ENCODE measurements at places on chromosomes 6 and 20. TPM values are rescaled to one million over a fixed set of nuclear protein-coding genes. Genes with fewer than 3 reads are reported as not detected.

Gene ROMO1
- total RNA-seq = 158 TPM

DNA sequence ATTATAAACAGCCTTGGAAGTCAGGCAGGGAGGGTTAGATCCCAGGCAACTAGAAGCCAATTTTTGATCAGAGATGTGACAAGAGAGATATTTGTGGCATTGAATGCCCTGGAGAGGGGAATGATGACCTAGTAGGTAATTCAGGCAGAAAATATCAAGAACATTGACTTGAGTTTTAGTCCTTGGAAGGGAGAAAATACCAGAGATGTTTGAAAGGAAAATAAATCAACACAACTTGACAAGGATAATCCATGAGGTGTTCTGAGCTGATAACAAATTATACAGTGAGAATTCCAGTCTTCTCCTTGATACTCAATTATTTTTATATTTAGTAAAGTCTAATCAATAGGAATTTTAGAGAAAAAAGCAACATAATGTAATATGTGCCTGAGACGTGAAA, 10.6 kb upstream of the MARCKS start:
- DNase-seq = no peak
- H3K4me3 ChIP-seq = no peak overlapping the region
- no peaks in the 10 kb centered on the region for H3K36me3 ChIP-seq
- peaks cover 4% of the 10 kb centered on the region for H3K4me1 ChIP-seq
- no peak overlapping the region for H3K27ac ChIP-seq

- no peak overlapping the region for H3K4me3 ChIP-seq
- peaks cover 47% of the 10 kb centered on the region for H3K36me3 ChIP-seq
- no peak for DNase-seq
- H3K27ac ChIP-seq = no peak overlapping the region
- no peaks in the 10 kb centered on the region for H3K27me3 ChIP-seq
These were observed 21.6 kb upstream of the ZBTB2 start for GRCh38 chr6:151412909-151413308.

DNA sequence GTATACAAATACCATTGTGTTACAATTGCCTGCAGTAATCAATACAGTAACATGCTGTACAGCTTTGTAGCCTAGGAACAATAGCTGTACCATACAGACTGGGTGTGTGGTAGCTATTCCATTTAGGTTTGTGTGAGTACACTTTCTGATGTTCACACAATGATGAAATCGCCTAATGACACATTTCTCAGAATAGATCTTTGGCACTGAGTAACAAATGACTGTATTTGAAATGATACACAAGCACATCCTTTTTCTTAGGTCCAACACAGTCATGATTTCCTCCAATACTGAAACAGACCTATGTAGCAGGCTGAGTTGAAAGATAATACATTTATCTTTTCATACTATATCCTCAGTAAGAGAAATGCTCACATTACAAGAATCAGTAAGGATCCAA, 13.9 kb downstream of the KHDRBS2 start:
- no peak for DNase-seq
- H3K4me3 ChIP-seq = no peak overlapping the region
- no peaks in the 10 kb centered on the region for H3K27me3 ChIP-seq
- no peak overlapping the region for H3K27ac ChIP-seq

GRCh38 chr20:5836569-5836968, 86.4 kb downstream of the SHLD1 start:
- H3K27me3 ChIP-seq = no peaks in the 10 kb centered on the region
- H3K4me1 ChIP-seq = peaks cover 4% of the 10 kb centered on the region
- no peak overlapping the region for H3K4me3 ChIP-seq
- H3K36me3 ChIP-seq = no peaks in the 10 kb centered on the region
- no peak for DNase-seq
- H3K27ac ChIP-seq = no peak overlapping the region

DNA sequence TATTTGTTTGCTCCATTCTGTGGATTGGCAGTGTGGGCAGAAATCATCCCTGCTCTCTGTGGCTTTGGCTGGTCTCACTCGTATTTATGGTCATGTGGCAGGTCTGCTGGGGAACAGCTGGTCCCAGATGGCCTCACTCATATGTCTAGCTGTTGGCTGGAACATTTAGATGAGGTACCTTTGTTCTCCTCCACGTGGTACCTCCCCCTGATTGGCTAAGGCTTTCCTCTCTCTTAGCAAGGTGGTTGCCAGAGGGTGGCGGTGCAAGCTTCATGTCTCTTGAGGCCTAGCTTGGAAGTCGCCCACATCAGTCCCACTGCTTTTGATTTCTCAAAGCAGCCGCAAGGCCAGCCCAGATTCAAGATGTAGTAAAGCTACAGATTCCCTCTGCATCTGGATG, 348.5 kb upstream of the BTBD3 start:
- peaks cover 40% of the 10 kb centered on the region for H3K4me1 ChIP-seq
- H3K36me3 ChIP-seq = peaks cover 3% of the 10 kb centered on the region
- H3K4me3 ChIP-seq = no peak overlapping the region
- no peak for DNase-seq

GRCh38 chr6:166056637-166057036, 111.0 kb downstream of the TBXT start:
- no peak for DNase-seq
- peaks cover 9% of the 10 kb centered on the region for H3K36me3 ChIP-seq
- peaks cover 28% of the 10 kb centered on the region for H3K4me1 ChIP-seq
- H3K27me3 ChIP-seq = no peaks in the 10 kb centered on the region
- H3K27ac ChIP-seq = no peak overlapping the region
- H3K4me3 ChIP-seq = no peak overlapping the region

GRCh38 chr20:16279320-16279719, 293.9 kb downstream of the KIF16B start:
- H3K27me3 ChIP-seq = no peaks in the 10 kb centered on the region
- H3K4me3 ChIP-seq = no peak overlapping the region
- no peak overlapping the region for H3K27ac ChIP-seq
- H3K4me1 ChIP-seq = peaks cover 14% of the 10 kb centered on the region
- DNase-seq = no peak
- H3K36me3 ChIP-seq = peaks cover 8% of the 10 kb centered on the region

- no peak for DNase-seq
- H3K27ac ChIP-seq = peak overlapping the region; percentile 58
- no peaks in the 10 kb centered on the region for H3K27me3 ChIP-seq
- no peak overlapping the region for H3K4me3 ChIP-seq
- H3K36me3 ChIP-seq = no peaks in the 10 kb centered on the region
- H3K4me1 ChIP-seq = peaks cover 7% of the 10 kb centered on the region
These were observed 86.5 kb upstream of the SCP2D1 start for GRCh38 chr20:18727032-18727508.

Data from neural crest cell (in vitro differentiated cells).